ENCODE measurements at places on chromosomes 5 and 9.

DNA sequence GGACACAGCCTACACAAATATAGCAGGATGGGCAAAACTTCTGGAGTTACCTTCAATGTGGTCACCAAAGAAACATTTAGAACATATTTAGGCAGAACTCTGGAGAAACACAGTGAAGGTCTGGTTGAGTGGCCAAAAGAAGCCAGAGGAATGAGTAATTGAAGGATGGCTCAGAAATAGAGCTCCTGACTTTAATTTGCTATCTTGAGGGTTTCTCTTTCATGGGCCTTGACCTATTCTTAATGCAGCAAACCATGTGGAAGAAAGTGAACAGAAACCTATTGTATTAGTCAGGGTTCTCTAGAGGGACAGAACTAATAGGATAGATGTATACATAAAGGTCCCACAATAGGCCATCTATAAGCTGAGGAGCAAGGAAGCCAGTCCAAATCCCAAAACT lies 650.5 kb downstream of the ACTL7B start:
- DNase-seq: no peak

- peak; percentile 12 for DNase-seq
Measured at GRCh38 chr9:470552-471194, 256.0 kb downstream of the DOCK8 start.

GRCh38 chr5:150024346-150024984 lies 23.9 kb downstream of the HMGXB3 start:
- DNase-seq: no peak

DNA sequence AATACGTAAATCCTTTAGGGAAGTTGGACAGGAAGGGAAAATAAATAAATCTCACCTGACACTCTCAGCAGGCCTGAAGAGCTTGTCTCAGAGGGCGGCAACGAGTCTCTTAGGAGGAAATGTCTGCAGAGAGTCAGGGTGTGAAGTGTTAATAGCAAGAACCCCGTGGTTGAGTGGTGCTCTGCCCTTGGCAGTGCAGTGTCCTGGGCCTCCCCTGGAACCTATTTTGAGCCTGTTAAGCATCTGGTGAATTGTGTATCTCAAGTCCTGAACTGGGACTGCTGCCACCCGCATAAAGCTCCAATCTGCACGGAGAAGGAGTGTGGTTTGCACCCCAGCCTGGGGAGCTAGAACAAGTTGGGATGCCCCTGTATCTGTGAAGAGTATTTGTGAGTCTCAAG lies 211.8 kb downstream of the GOLPH3 start:
- DNase-seq: no peak

DNA sequence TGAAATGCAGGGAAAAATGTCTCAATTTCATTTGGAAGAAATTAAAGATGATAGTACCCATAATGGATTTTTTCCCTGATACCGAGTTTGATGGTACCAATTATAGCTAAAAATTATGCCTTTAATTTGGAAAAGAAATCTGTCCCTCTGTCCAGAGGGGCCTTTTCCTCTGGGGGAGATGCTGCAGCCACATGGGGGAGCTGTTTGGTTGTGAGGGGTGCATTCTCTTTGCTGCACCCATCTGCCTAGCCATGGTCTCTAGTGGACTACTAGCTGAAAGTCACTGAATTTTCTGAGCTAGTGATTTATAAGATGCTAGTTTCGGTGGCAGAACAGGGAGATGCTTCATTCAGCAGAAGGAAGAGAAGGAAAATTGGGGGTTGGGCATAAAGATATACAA lies 9.6 kb downstream of the SEC61B start:
- DNase-seq: peak; percentile 39

DNA sequence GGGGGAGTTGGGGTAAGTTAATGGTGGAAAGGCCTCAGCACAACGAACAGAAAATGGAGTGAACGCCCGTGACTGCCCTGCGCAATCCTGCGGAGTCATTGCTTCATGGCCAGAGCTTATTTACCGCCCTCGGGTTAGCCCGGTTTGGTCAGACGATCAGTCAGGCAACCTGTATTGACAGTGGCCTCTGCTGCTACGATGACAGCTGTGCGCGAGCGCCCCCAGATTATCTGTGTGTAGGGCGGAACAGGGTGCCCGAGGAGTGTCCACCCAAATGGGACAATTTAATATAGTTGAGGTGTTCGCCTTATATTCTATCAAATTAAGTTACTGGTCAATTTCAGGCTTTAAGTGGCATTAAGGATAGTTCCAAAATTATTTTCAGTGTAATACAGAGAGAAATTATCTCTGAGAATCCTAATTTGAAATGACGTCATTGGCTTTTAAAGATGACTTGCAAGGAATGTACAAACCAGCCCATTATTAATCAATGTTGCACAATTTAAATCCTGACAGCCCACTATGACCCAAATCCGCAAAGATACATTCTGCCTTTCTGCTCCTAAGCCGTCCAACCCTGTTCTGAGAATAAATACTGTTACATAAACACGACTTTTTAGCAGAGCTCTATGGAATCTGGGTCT lies 879 bp upstream of the UBQLN1 start:
- DNase-seq: peak; percentile 54

- no peak for DNase-seq
Measured at GRCh38 chr9:136303825-136304416, at the start of gene CCDC187. TSS of gene CCDC187 (minus strand) at chr9:136304094. CDS start at chr9:136303830, 264 bp downstream.

- no peak for DNase-seq
Measured at GRCh38 chr9:36443581-36443980, 43.5 kb upstream of the RNF38 start.

GRCh38 chr5:150323819-150324218 lies 21.1 kb upstream of the ARSI start:
- no peak for DNase-seq

GRCh38 chr5:147445090-147445489 lies 64.8 kb downstream of the DPYSL3 start:
- DNase-seq: no peak

DNA sequence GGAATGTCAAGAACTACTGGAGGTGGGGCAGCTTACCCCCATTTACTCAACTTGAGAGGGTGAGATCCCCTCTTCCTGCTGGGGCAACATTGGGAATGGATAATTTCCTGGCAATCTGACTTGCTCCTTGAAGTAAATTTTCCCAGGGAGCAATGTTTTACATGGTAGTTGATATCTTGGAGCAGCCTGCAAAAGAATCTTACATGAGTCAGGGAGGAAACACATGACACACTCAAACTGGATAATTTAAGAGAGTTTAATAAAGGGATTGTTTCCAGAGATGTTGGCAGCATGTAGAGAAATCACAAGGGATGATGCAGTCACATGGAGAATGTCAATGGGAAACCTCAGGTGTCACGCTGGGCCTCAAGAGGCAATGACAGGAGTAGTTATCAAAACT lies 212.5 kb downstream of the GAS1 start:
- no peak for DNase-seq

- DNase-seq: no peak
Measured at GRCh38 chr5:18216016-18216415, 581.8 kb downstream of the TAF11L14 start.

DNA sequence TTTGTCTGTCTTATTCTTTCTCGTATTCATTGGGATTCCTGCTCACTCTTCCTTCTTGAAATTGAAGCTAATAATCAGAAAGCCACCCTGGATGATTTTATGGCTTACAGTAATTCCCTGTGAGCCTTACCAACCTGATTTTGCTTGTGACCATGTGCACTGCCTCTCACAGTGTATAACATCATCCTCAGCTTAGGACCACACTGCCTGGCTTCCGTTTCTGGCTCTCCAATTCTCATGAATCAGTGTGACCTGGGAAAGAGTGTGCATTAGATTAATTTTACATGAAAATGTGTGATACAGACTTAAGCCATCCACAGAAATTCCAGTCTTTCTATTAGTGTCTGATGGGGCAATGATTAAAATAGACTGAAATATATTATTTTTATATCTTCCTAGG lies 126.8 kb upstream of the DMRT1 start:
- DNase-seq: no peak

GRCh38 chr5:16642867-16643266 lies 26.1 kb upstream of the RETREG1 start:
- no peak for DNase-seq

- no peak for DNase-seq
Measured at GRCh38 chr9:130213911-130214761, 41.9 kb downstream of the NCS1 start.

GRCh38 chr9:92973700-92974099 lies 26.4 kb downstream of the FGD3 start:
- DNase-seq: peak; percentile 2

DNA sequence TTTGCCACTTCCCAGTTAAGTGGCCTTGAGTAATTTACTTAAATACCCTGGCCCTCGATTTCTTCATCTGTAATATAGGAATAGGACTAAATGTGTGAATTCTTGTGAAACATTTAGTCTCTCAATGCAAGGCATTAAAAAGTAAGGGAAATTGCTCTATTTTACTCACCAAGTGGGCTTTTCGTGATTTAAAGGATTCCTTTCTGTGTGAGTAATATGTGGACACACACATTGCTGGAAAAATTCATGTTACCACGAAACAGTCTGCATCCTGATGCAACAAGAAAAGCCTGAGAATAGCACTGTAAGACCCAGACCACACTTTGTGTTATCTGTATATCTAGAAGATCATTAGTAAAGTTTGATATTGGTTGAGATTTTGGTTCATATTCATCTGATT lies 1243.0 kb upstream of the CDH9 start:
- DNase-seq: no peak

- DNase-seq: no peak
Measured at GRCh38 chr5:180797256-180798192, 5.1 kb downstream of the MGAT1 start.

DNA sequence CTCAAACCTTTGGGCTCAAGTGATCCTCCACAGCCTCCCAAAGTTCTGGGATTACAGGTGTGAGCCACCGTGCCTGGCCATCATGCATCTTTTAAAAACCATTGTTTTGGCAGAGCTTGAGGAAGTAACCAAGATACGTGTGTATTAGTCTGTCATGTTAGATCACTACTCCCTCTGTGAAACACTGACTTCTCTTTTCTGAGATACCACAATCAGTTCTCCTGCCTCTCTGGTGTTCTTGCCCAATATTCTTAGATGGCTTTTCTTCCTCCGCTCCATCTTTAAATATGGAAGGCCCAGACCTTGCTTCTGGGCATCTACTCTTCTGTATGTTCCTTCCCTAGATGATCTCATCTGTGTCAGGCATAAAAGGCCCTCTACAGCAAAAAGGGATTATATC lies 14.2 kb upstream of the CCNB1 start:
- no peak for DNase-seq

- no peak for DNase-seq
Measured at GRCh38 chr5:126138281-126138931, 284.8 kb upstream of the GRAMD2B start.

- DNase-seq: no peak
Measured at GRCh38 chr5:39024884-39025283, 49.3 kb downstream of the RICTOR start.

GRCh38 chr5:76283670-76284069 lies 119.4 kb upstream of the IQGAP2 start:
- no peak for DNase-seq

- DNase-seq: no peak
Measured at GRCh38 chr5:68643064-68643463, 427.5 kb downstream of the PIK3R1 start.

- DNase-seq: no peak
Measured at GRCh38 chr9:92749934-92750315, 14.7 kb downstream of the BICD2 start.

GRCh38 chr9:1083325-1083913 lies 33.3 kb downstream of the DMRT2 start:
- DNase-seq: no peak

Measured in stimulated activated CD4-positive, alpha-beta T cell treated with anti-CD3 and anti-CD28 coated beads, Interleukin-4, amount 100 ng/mL, for 24 hours (primary cell).